ENCODE measurements at places on chromosomes 3 and 15.

DNA sequence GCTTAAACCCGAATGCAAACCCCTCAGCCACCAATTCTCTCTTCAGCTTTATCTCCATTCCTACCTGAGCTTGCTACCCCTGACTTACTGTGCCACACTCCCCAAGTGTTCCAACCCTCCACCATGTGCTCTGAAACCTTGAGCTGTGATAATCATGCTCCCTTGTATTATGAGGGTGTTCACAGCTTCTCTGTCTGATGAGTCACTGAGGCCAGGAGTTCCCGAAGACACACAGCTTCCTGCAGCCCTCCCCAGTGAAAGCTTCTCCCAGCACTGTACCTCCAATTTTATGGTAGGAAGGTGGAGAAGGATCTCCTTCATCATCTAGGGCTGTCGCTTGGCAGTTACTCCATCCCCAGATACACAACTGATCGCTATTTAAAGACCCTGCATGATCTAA lies 24.9 kb downstream of the STAC start:
- DNase-seq: no peak

- DNase-seq: no peak
These were observed 69.0 kb upstream of the FNDC3B start for GRCh38 chr3:171970301-171970788.

DNA sequence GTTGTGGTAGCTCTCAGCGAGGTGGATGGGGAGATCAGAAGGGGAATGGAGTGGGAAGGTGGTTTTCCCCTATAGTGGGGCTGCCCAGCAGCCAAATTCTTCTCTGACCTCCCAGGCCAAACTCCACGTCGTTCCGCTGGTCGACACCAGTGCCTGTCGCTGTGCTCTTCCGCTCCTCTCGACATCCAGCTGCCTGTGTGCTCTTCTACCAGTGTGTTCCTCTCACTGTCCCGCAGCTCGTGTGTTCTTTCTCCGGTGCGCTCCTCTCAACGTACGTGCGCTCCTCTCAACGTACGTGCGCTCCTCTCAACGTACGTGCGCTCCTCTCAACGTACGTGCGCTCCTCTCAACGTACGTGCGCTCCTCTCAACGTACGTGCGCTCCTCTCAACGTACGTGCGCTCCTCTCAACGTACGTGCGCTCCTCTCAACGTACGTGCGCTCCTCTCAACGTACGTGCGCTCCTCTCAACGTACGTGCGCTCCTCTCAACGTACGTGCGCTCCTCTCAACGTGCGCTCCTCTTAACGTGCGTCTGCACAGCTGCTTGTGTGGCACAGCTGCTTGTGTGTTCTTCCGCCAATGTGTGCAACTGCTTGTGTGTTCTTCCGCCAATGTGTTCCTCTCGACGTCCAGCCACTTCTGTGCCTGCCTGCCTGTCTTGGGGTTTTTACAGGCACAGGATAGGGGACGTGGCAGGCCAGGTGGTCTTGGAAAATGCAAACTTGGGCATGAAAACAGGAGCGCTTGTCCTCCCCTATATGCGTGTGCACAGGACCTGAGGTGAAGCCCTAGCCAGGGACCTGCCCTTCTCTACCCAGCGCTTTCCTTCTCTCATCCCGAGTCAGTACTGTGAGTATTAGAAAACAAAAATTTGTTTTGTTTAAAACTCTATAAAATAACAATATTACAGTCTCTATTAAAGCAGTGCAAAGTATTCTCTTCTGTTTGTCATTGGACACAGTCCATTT lies 991.1 kb downstream of the GBE1 start:
- DNase-seq: no peak

- no peak for DNase-seq
These were observed 79.6 kb downstream of the PPP2R3A start for GRCh38 chr3:136044980-136045745.

GRCh38 chr3:143832433-143832832 lies 15.8 kb downstream of the SLC9A9 start:
- DNase-seq: no peak

DNA sequence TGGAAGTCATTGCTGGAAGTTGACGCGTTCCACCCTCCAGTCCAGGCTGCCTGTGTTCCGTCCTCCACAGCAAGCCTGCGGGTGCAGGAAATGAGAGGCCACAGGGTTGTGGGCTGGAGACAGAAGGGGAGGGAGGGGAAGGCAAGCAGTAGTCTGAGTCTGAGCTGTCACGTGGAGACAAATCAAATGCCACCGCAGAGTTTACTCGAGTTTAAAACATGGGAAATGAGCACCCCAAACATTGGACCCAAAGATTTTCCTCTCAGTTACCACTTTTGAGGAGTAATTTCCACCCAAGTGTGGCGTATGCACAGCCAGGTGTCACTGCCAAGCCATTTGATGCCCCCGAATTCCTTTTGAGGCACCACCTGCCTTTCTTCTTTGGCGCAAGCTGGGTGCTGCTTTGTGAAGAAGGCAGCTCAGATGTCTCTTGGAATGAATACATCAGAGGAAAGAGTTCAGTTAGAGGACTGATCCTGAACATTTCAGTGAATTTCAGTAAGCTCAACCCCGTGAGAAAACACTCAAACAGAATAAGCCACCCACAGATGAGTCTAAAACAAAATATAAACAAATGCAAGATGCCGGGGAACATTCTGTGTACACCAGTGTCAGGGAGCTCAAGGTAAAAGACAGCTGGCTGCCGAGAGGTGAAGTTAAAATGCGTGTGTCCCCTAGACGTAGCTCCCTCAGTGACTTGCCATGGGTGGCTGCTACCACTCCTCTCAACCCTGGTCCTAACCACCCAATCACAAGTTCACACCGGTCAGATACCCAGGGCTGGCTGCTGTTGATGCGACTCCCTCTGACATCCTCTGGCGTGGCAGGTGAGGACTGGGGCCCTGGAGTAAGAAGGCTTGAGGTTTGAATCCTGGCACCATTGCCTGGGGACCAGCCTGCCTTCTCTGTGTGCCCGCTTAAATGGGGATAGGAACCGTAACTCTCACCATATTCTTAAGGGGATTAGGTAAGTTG lies 203.8 kb downstream of the UACA start:
- peak; percentile 77 for DNase-seq

GRCh38 chr3:14135581-14135980 lies 10.7 kb downstream of the TMEM43 start:
- DNase-seq: no peak

GRCh38 chr3:184965639-184966430 lies 153.9 kb downstream of the VPS8 start:
- DNase-seq: no peak

GRCh38 chr15:62505762-62506161 lies 340.7 kb upstream of the C2CD4B start:
- DNase-seq: no peak

- no peak for DNase-seq
These were observed 25.8 kb upstream of the ADPGK start for GRCh38 chr15:72809329-72809728.

DNA sequence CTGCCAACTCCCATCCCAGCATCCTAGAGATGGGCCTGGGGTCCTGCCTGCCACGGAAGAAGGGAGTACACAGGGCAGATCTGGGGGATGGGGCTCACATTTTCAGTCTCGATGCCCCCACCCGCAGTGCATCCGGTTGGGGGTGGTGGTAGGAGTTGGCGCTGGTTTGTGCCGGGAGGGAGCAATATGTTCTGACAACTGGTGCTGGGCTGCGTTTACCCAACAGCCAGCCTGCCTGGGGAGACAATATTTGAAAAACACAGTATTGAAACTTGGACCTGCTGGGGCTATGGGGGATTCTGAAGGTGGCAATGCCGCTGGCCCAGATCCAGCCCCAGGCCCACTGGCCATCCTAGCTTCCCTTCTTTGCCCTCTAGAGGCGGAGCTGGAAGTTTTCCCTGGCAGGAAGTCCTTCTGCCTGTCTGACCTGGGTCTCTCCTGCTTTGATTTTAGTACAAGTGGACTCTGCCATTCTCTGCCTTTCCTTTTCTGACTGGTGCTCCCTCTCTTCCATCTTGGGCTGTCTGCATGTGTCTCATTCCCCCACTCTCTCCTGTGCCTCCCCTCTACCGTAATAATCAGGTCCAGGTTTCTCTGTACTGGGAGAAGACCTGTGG lies 3.5 kb downstream of the SEMA3F start:
- DNase-seq: no peak

GRCh38 chr3:94862703-94863102 lies 799.8 kb downstream of the NSUN3 start:
- DNase-seq: no peak

DNA sequence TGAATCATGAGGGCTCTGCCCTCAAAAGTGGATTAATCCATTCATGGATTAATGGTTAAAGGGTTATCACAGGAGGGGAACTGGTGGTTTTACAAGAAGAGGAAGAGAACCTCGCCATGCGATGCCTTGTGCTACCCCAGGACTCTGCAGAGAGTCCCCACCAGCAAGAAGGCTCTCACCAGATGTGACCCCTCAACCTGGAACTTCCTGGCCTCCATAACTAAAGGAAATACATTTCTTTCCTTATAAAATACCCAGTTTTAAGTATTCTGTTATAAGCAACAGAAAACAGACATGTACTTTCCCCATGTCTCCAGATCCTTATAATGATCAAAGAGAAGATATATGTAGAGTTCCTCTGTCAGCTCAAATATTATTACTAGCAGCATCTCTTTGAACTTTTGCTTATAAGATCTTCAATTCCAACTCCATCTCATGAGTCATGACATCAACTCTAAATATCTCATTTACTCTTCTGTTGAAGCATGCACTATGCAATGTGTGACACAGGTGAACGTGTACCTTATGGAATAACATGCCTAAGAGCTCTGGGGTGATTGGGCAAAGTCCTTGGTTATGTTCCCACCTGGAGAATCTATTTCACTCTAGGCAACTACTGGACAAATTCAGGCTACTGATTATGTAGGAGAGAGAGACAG lies 37.5 kb upstream of the ZBTB38 start:
- no peak for DNase-seq

DNA sequence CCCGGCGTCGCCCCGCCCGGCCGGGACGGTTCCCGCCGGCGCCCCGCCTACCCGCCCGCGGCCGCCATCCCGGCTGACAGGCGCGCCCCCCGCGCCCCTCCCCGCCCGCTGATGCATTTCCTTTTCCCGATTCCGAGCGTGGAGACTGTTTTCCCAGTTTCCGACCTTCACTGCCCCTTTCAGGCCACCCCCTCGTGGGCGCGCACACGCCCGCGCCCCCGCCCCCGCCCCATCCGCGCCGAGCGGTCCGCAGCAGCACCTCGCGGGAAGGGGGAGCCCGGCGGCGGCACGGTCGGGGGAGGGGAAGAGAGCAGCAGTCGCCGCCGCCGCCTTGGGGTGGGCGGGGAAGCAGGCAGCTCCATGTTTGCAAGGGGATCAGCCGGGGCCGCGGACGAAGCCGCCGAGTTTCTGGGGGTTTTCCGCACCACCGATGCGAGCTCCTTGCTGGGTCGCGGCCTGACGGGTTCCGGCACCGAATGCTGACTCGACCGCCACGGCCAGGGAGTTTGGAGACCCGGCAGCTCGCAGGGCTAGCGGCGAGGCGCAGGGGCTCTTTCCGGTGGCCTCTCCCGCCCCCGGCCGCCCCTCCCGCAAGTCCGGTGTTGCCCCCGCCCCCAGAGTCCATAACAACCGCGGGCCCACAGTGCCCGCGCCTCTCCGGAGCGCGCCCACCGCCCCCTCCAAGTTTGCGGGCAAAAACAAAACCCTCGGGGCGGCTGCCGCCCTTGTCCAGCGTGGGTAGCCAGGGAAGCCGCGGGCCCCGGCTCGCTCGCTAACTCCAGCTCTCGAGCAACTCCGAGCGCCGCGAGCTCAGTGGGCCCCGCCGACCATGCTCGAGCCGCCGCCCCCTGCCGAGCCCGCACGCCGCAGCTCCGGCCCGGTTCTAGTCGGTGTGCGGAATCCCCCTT lies 3.2 kb upstream of the SIN3A start:
- DNase-seq: peak; percentile 92

DNA sequence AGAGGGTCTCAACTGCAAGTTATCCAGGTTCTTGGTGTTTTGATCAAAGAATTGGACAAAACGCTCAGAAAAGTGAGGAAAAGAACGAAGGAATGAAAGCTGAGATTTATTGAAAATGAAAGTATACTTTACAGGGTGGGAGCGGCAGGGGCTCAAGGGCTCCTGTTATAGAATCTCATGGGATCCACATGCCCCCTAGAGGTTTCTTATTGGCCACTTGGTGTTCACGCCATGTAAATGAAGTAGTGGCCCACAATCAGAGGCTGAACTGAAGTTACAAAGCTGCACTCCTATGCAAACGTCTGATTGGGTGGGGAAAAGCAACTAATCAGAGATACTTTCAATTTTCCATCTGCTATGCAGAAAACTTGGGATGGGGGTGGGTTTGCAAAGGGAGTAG lies 216.7 kb downstream of the PTPRG start:
- no peak for DNase-seq

DNA sequence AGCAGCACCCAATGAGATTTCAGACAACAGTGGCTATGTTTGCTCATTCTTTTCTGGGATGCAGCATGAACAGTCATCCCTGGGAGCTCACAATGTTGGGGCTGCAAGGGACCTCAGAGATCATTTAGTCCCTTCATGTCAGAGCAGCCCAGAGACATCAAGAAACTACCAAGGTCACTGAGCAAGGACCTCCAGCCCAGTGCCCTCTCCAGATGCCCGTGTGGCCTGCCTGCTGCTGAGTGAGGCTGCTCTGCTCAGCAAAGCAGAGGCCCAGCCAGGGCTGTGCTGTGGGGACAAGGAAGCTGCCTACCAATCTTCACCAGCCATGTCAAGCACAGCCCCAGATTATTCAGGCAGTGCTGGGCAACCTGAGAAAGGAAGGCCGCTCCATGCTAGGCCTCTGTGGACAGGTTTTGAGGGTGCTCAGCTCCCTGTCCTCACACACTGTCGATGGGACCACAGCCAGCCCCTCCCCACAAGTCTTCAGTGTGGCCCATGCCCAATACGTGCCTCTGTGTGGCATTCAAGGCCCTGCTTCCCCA lies 99.7 kb downstream of the DAPK2 start:
- no peak for DNase-seq

- DNase-seq: peak; percentile 76
These were observed 50.6 kb upstream of the AKAP13 start for GRCh38 chr15:85329561-85330422.

DNA sequence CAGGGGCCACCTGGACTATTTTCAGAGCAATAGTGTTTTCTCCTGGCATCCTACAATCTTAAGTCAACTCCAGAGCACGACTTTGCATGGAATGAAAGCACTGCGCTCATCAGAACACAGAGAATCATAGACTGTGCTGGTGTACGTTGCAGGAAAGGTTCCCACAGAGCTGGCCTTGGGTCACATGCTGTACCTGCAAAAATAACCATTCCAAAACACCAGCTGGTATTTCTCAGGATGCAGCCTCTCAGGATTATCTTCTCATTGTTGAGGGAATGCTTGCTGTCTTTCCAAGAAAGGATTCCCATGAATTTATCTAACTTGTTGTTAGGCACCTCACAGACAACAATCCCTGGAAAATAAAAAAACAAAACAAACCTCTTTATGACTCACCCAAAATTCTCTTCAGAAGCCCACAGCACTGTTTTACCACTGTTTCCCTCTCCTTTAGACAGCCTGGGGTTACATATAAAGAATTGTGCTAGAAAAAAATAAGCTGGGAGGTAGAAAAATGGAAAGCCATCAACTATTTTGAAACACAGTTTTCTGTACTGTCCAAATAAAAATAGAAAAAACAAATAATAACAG lies 131.7 kb downstream of the ATP8B4 start:
- no peak for DNase-seq

GRCh38 chr3:125670945-125671344 lies 75.6 kb upstream of the OSBPL11 start:
- no peak for DNase-seq
